Esophagus muscularis mucosa (tissue), 4 donors: ENCODE measurements at places on chromosomes 6 and 20. TPM values are rescaled to one million over a fixed set of nuclear protein-coding genes. Genes with fewer than 3 reads are reported as not detected.

Gene SIRPD
- total RNA-seq, result not detected

Gene FAM209A
- not detected for total RNA-seq

Gene TMEM151B
- total RNA-seq, result 0.98 TPM

Gene FOXC1
- 15.4 TPM for total RNA-seq

Gene HIVEP2
- 29.3 TPM for total RNA-seq
